HS-27A (cell line): ENCODE measurements at places on chromosomes 2 and 18.

GRCh38 chr2:1584691-1585485 lies 159.4 kb downstream of the PXDN start:
- no peak for DNase-seq

- DNase-seq = no peak
These were observed 190.5 kb downstream of the LOXHD1 start for GRCh38 chr18:46466234-46467160.

DNA sequence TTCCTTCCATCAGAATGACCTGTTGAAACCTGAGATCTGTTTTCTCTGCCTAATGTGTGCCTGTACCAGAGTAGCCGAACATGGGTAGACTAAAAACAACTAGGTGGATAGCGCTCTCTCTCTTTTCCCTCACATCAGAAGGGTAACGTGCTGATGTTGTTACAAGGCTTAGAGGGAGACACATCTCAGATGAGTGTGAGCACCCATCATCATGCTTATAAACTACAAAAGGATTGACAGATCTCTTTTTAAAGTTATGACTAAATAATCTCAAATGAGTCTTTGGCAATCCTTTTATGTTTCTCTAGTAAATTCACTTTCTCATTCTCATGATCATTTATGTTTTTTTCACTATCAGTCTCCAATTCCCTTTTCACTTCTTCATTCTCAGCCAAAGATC lies 75.5 kb upstream of the CCDC141 start:
- DNase-seq = no peak

GRCh38 chr2:3665886-3666612 lies 8.0 kb downstream of the ALLC start:
- no peak for DNase-seq

- no peak for DNase-seq
These were observed 688.6 kb downstream of the DCC start for GRCh38 chr18:53028565-53028964.

- no peak for DNase-seq
These were observed 170.6 kb upstream of the SERPINE2 start for GRCh38 chr2:224209555-224210285.
